ENCODE measurements at places on chromosomes 4 and X.

DNA sequence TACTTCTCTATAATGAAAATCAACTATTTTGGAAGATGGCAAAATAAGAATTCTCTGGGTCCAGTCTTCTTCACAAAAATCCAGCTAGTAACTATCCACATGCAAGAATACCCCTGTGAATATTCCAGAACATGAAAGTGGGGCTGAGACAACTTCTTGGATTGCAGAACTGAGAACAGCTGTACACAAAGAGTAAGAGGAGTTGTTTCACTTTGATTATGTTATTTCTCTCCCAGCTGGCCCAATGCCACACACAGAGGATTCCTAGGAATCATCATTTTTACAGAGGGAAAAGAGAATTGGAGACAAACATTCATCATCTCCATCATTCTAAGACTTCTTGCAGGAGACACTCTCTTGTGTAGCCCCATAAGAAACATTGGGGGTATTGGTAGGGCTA, 782.2 kb upstream of the LCORL start:
- DNase-seq = no peak

GRCh38 chr4:3445111-3445820, 3.5 kb downstream of the HGFAC start:
- no peak for DNase-seq

GRCh38 chr4:131091896-131092295, 1995.9 kb downstream of the C4orf33 start:
- DNase-seq = no peak

DNA sequence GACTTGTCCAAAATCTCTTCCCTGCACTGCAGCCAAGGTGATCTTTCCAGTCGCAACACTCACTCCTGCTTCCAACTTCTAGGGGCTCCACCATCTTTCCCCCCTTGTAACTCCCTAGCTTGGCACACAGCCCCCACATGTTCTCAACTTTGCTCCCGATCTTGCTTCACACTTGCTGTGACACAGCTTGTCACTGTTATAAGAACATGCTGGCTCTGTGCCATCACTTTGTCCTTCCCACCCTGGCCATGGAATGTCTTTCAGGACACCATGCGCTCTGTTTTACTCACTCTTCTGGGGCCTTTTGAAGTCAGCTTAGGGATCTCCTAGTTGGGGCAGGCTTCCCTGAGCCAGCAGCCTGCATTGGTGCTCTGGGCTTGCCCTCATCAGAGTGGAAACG, 2.5 kb downstream of the NSDHL start:
- no peak for DNase-seq

GRCh38 chrX:118545510-118545909, 49.9 kb downstream of the DOCK11 start:
- no peak for DNase-seq

DNA sequence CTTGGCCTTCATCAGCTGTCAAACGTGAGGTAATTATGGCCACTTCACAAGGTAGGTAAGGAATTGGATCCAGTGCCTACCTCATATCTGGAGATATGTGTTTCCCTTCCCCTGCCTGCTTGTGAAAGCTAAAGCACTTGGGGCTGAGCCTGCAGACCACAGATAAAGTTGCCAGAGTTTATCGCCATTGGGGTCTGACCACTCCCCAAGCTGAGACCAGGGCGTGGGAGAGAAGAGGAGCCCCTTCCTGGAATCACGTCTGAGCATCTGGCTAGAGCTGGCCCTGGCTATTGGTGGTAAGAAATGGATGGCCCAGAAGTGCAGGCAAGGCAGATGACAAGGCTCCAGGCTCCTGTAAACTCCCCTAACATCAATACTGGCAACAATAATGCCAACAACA, 2.7 kb downstream of the ALAS2 start:
- DNase-seq = no peak

DNA sequence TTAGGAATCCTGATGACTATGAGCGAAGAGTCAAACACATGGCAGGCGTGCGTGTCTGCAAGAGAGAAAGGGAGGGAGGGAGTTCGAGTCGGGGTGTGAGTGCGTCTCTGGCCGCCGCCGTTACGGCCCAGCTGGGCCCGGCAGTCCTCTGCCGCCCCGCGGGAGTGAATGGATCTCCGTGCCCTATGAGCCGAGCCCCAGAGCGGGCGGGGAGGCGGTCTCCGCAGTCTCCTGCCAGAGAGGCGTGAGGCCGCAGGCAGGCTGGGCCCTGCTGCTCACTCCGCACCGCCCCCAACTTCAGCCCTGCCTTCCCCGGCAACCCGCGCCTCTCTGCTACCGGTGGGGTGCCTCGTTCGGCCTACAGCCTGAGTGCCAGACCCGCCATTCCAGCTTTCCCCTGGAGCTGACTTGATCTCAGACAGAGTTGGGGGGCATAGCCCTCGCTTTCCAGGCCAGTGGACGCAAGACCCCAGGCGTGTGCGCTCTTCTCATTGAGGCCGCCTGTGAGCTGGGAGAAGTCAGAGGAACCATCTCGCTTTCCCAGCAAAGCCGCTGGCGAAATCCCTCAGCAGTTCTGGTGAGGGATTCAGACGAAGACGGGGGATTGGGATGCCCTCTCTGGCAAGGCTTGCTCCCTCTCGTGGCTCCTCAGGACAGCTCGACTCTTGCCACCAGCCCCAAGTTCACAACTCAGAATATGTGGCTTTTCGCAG, 1.4 kb downstream of the SLC16A2 start:
- no peak for DNase-seq

GRCh38 chr4:30616942-30617646, 103.1 kb upstream of the PCDH7 start:
- no peak for DNase-seq

- no peak for DNase-seq
These were observed 14.9 kb upstream of the CDKN2AIP start for GRCh38 chr4:183429489-183429888.

DNA sequence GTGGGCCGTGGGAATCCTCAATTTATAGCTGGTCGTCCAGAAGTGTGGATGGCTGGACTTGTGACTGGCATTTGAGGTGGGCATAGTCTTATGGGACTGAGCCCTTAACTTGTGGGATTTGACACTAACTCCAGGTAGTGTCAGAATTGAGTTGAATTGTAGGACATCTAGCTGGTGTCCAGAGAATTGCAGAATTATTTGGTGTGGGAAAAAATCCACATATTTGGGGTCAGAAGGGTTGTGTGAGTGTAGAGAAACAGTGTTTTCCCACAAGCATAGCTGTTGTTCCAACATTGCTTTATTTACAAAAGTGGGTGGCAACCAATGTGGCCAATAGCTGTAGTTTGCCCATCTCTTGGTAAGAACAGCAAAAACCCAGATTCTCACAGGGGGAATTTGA, 91.3 kb downstream of the MOSPD2 start:
- no peak for DNase-seq

DNA sequence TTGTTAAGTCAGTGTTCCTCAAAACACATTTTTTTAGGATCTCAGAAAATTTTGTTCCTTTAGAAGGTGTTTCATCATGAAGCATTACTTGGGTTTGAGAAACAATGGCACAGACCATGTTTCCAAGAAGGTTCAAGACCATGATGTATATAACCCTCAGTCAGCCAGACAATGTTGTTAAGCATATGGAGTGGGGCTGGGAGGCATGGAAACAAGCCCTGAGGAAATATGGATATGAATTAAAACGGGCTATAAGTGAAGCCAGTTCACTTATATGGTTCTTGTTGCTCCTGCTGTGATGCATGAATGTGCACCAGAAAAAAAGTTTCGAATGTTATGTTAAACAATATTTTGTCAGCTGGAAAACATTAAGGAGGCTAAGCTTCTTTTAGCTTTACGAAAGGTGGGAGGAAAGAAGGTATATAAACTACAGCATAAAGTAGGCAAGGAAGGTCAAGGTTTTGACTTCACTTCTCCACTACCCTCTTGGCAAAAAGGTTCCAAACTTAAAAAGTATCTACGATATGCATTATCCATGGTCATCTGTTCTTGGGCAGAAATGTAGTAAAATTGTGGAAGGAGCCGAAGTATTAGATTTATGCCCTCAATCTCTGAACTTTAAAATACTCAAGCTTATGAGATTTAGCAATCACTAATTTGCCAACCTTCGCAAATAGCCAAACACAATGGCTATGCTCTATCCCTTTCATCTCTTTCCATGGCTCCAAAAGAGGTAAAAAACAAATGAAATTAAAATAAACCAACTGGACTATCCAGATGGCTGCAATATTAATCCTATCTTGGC, 277.3 kb downstream of the CHIC1 start:
- no peak for DNase-seq

GRCh38 chrX:118350221-118350620, 4.3 kb downstream of the WDR44 start:
- DNase-seq = no peak

- DNase-seq = no peak
These were observed 18.7 kb upstream of the GALNTL6 start for GRCh38 chr4:171794528-171794927.

- DNase-seq = no peak
These were observed 108.1 kb downstream of the ATG4A start for GRCh38 chrX:108199691-108200090.

DNA sequence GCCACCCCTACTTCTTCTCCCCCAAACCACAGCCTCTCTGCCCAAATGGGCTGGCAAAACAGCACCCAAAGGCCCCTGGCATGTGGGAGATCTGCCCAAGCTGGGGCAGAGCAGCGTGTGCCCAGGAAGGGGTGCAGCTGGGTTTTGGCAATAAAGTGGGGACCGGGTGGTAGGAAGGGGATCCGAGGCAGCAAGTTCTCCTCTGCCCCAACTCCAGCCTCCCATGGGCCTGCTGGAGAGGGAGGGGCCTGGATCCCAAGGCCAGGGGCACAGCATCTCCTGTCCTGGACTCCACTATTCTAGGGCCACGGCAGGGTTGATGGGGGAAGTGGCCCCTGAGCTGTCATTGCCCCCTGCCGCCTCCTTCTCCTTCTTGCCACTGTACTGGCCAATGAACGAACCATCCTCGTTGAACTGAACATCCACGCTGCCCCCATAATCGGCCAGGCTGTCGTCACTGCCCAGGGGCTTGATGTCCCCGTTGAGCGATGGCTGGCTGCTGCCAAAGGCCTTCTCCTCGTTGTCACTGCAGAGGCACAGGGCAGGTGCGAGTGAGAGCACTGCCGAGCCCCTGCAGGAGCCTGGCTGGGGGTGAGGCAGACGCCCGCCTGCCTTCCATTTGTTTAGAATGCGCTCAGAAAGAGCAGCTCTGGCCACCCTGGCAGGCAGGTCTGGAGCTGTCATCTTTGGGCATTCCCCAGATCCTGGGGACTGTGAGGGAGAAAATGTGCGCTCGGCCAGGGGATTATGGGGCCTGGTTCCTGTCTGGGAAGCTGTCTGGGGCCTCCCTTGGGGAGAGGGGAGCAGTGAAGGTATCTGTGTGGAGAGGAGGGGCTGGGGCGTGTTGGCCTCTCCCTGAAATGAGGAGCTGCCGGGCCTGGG, 23.4 kb downstream of the L1CAM start:
- DNase-seq = no peak
